ENCODE measurements at places on chromosomes 3 and 15.

DNA sequence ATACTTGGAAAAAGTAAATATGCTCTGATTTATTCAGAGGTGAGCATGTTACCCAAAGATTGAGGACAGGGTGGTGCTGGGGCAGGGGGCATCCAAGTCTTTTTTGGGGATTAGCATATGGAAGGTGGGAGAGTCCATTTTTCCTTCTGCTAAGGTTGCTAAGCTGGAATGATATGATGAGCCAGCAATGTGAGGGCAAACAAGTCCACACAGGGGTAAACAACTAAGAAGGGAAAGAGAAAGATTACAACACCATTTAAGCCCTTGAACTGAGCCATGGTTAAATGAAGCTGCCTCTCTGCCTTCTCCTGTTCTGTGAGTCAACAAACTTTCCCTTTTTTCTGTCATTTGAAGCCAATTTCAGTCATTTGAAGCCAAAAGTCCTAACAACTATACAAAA is 89.0 kb downstream of the RPL22L1 start:
- DNase-seq = no peak

DNA sequence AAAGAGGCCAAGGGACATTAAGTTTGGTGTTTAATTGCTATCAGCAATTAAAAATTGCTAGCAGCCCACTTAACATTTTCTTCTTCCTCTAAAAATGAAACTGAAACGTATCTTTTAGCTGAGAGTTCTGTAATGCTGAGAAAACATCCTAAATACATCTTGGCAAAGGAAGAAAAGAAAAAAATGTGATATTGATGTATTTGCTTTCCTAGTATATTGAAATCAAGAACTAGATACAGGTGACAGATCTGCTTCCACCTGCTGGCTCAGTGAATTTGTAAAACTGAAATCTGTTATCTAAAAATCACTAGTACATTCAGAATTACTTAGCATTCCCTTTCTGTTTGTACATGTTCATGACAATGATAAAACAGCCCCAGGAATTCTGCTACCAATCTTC is 283.2 kb downstream of the ZBTB20 start:
- no peak for DNase-seq

GRCh38 chr15:76151599-76151974 is 91.8 kb downstream of the TMEM266 start:
- DNase-seq = no peak

GRCh38 chr3:43071313-43071893 is 34.5 kb downstream of the POMGNT2 start:
- no peak for DNase-seq

DNA sequence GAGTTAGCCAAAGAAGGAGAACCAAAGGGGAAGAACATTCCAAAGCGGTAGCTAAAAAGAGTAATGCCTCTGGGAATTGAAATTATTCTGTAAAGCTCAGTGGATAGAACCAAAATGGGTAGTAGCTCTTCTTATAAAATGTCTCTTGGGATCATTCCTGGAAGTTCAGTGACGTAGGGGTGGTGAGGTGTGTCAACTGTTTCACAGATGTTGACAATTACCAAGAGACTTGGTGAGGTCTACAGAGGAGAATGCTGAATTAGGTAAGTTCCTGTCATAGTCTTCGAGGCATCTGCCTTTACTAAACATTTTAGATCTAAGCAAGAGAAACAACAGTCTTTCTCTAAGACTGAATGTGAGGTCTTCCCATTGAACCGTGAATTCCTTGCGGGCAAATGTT is 67.8 kb downstream of the TPRG1 start:
- DNase-seq = no peak

- no peak for DNase-seq
These were observed 300.2 kb upstream of the CNTN6 start for GRCh38 chr3:792630-793029.

DNA sequence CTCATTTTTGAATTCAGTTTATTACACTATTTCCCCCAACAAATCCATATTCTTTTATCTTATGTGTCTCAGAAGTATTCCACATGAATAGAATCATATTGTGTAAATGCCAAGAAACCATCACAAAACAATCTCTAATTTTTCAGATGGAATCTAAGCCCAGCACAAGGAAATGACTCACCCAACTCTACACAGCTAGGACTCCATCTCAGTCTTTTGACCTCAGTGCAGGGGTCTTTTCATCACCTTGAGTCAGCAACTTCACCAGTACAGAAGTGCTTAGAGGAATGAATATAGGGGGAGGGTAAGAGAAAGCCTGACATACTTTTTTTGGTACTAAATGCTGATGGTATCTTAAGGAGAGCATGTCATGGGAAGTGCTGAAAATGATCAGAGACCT is 169.3 kb upstream of the LRRN1 start:
- DNase-seq = no peak

GRCh38 chr3:126134219-126134975 is 46.0 kb downstream of the ALDH1L1 start:
- DNase-seq = no peak

GRCh38 chr3:155230382-155230781 is 63.1 kb downstream of the STRIT1 start:
- DNase-seq = no peak

- peak; percentile 40 for DNase-seq
These were observed 8.2 kb upstream of the ZNF589 start for GRCh38 chr3:48232734-48233133.

- no peak for DNase-seq
These were observed 69.4 kb downstream of the MCF2L2 start for GRCh38 chr3:183359036-183359435.

DNA sequence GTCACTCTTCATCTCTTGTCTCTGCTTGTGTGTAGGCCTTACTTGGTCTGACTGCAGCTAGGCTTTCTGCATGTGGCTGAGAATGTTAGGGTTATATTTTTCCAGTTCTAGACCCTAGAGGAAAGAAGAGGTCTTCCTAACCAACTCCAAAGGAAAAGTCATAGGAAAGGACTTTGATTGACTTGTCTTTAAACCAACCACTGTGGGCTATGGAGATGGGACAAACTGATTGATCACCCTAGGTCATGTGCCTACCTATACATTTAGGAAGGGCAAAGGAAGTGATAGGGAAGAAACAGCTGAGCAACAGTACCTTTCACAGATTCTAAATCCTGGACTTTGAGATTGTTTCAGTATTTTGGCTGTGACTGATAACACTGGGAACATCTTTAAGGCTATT is 16.5 kb upstream of the TBC1D23 start:
- no peak for DNase-seq

GRCh38 chr3:170410428-170411029 is 8.1 kb upstream of the CLDN11 start:
- no peak for DNase-seq

GRCh38 chr3:12630292-12630691 is 33.6 kb downstream of the RAF1 start:
- DNase-seq = no peak

- no peak for DNase-seq
These were observed 16.1 kb upstream of the LARP6 start for GRCh38 chr15:70870051-70870450.

GRCh38 chr3:101017017-101017416 is 23.8 kb upstream of the ABI3BP start:
- DNase-seq = no peak

DNA sequence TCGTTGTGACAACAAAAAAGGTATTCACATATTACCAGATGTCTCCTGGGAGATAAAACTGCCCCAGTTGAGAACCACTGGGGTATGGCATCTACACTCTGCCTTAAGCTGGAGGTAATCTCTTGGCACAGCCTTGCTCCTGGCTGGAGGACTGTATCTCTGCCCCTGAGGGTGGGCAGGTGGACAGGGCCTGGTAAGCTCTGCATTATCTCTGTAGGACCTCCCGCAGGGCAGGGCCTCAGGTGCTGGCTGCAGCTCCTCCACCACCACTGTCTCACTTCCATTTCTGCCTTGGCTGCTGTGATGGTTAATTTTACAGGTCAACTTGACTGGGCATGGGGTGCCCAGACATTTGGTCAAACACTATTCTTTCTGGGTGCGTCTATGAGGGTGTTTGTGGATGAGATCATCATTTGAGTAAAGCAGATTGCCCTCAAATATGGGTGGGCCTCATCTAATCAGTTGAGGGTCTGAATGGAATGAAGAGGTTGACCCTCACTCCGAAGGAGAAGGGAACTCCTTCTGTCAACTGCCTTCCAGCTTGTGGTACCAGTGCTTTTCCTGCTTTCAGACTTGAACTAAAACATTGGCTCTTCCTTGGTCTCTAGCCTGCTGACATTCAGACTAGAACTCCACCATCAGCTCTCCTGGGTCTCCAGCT is 9.8 kb upstream of the RHCG start:
- DNase-seq = no peak

DNA sequence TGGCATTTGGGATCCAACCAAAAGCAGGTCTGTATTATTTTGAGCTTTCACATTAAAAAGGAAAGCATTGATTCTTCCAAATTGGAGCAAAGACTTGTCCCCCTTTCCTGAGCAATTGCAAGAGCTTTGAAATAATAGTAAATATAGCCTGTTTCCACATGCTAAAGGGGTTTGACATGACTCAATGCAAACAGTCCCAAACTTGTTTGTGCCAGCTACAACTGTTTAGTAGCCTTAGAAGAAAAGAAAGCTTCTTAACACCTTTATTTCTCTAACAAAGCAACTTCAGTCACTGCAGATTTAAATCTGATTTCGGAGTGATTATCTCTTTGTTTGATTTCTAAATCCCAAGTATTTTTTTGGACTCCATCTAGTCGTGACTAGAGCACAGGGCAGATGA is 180.2 kb downstream of the SEMA6D start:
- DNase-seq = no peak

GRCh38 chr3:102114264-102114979 is 265.1 kb downstream of the NFKBIZ start:
- DNase-seq = no peak

GRCh38 chr3:183539811-183540210 is 15.7 kb downstream of the KLHL6 start:
- peak; percentile 26 for DNase-seq

DNA sequence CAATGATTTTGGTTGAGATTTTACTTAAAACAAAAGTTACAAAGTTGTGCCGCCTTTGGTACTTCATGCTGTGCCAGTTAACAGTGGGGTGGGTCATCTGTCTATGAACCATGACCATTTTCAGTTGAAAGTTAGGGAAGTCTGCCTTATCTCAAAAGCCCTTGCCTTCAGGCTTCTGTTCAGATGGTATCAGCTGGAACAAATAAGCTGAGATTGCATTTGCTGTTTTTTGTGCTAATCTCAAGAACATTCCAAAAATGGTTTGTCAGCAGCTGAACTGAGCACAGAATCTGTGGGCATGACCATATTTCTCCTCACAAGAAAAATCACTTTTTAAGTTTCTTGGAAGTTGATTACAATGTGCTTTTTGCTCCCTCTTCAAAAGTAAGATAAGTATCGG is 142.3 kb downstream of the IL5RA start:
- DNase-seq = no peak

- no peak for DNase-seq
These were observed 1260.4 kb downstream of the ROBO1 start for GRCh38 chr3:78507196-78507984.

DNA sequence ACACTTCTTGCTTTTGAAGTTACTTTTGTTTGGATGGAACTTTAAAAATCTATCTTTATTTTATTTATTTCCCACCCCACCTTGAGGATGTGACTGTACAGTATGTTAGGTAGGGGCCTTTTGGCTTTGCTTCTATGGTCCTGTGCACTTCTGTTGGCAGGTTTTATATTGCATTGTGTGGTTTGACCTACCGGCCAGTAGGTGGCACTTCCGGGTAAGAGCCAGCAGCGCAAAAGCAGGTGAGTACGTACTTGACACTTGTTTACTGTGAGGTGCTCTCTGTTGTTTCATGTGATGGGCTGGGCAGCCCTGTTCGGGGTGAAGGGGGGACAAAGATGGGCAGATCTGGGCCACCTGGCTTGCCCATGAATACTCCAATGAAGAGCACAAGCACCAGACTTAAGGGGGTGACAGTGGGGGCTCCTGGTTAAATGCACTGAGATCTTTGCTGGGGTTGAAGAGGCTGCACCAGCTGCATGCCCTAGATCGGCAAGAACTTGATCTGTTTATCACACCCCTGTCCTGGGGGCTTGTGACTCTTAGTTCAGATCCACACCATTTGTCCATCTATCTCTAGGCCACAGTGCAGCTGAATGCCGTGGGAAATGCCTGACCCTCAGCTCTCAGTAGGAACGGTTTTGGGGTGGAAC is 131.6 kb downstream of the NLGN1 start:
- no peak for DNase-seq

DNA sequence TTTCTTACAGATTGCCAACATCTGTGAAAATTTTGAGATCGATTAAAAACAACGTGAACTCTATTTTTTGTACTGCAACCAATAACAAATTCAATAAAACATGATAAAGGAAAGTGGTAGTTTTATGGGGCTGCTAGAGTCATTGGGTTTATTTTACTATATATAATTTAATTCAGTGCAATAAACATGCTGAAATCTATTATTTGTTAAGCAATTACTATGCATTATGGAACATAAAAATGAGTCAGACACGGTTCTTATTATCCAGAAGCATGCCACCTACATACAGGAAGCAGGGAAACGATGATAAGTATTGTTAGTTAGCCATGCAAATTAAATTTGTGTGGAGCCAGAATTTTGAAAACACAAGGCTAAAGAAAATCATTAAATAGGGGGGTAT is 27.2 kb downstream of the NPHP3 start:
- DNase-seq = no peak

- DNase-seq = no peak
These were observed 89.2 kb upstream of the SNRPA1 start for GRCh38 chr15:101384276-101384675.

GRCh38 chr3:147654827-147655226 is 245.7 kb downstream of the ZIC1 start:
- DNase-seq = no peak

DNA sequence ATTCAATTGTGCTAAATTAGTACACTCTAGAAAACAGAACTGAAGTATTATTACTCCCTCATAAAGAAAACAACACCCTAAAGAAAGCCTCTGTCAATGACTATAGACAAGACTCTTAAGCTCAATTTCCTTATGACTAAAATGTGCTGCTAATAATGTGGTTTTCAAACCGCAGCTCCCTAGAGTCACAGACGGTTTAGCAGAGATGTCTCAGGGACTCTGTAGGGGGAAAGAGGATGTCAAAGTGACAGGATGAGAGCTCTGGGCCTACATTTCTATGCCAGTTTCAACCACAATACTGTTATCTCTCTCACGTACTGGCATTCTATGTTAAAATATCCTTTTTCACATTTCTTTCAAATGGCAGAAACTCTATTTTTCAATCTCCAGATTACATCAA is 37.6 kb upstream of the WDR49 start:
- no peak for DNase-seq

DNA sequence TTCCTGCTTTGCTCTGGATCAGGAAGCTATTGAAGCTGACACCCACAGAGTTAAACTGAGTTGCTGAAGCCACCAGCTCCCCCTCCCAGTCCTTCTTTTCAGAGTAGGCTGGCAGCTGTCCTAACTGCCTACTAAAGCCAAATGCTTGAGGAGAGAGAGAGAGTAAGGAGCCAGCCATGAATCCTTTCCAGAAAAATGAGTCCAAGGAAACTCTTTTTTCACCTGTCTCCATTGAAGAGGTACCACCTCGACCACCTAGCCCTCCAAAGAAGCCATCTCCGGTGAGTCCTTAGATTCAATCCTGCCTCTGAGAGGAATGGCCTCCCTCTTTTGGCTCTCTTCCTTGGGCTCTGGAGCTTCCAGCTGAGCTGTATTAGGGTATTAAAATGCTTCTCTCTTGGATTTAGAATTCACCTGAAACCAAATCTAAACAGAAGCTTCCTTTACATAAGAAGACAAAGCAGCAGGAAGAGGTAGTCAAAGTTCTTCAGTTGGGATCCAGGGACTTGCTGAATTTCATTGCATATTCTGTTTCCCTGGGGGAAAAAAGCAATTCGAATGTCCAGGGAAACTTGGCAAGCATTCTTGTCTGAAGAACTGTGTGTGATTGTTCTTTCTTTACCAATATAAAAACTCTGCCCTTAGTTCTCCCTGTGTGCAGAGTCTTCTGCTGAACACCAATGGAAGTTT is at the start of gene SLC15A2:
TSS of gene SLC15A2 (plus strand) at position 101 of the 690 bp plus-strand sequence. CDS start at position 177, 76 bp downstream.
- no peak for DNase-seq
